M059J (cell line): ENCODE measurements at places on chromosomes 2 and 18. TPM values are rescaled to one million over a fixed set of nuclear protein-coding genes. Genes with fewer than 3 reads are reported as not detected.

DNA sequence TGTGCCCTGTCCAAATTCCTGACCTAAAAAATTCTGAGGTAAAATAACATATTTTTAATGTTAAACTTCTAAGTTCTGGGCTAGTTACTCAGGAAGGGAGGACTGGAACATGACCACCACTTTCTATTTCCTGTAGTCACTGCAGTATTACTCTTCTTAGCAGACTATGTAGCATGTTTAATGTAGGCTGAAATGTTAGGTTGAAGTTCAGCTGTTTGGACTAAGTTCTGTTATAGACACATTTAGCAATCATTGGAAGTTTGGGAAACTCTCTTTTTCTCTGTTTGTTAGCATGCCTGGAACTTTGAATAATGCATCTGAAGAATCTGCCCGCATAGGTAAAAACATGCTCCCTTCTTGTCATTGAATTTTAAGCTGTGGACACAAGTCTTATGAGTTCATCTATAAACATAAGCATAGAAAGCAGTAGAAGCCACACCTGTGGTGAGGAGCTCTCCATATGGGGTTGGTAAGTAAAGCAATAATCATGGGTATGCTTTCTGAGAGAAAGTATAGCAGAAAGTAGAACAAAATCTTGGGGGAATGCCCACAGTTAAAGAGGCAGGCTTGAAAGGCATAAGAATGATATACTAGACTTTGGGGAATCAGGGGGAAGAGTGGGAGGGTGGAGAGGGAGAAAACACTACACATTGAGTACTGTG lies 52.6 kb downstream of the IL1R2 start:
- no peak for DNase-seq

The CFAP221 gene
- total RNA-seq, result 0.12 TPM in 1 of 2 replicates, not detected in the other

The LRATD1 gene
- 0.57 and 0.79 TPM in 2 replicates for total RNA-seq

DNA sequence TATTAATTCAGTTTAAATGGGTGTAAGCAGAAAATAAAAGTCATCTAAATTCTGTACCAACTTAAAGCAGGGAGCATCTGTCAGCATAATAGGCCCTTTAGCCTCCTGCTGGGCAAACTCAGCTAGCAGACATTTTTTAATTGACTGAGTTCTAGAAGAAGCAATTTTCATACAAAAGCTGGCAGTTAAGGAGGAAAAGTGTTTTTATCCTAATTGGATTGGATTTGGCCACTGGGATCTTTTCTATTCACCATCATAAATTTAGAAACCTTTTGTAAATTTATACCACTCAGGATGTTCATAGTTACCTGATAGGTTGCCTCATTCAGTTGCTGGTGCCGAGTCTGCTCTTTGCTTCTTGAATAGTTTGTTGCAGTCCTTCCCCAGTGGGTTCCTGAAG lies 262.7 kb upstream of the FSIP2 start:
- DNase-seq, result no peak

GRCh38 chr2:96556441-96557330 lies 20.1 kb downstream of the ARID5A start:
- peak; percentile 96 for DNase-seq

The TBC1D8 gene
- 5.1 and 9.3 TPM in 2 replicates for total RNA-seq

The FBLN7 gene
- 3.0 and 3.9 TPM in 2 replicates for total RNA-seq

The LINC00305 gene
- not detected in 2 replicates for total RNA-seq

DNA sequence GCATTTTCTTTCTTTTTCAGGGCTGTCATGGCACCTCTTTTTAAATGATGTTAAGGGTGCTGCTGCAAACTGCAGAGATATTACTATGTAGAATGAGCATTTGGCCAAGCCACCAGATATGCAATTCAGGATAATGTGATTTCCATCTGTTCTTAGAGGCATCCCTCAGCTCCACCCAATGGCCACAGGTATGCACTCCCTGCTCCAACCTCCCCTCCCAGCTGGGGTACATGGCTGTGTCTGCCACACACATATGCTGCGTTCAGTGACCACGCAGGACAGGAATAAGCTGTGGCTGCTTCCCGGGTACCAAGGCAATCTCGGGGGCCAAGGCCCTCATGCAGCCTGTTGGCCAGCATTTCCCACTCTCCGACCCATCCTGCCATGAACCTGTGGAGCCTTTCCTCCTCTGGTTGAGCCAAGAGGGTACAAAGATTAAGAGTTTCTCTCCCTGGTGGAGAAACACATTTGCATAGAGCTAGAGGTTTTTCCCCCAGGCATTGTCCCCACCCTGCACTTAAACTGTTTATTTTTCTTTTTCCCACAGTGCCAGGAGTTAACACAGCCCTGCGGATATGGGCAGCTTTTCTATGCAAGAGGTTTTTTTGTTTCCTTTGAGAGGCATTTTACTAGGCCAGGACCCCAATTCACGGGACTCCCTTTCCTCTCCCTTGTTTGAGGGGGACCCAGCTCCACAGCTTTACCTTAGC lies 147.0 kb downstream of the GCA start:
- DNase-seq, result peak; percentile 53

GRCh38 chr2:107362993-107363392 lies 463.7 kb upstream of the RGPD4 start:
- no peak for DNase-seq

- no peak for DNase-seq
These were observed 151.9 kb upstream of the ALKAL2 start for GRCh38 chr2:439556-440402.

GRCh38 chr2:223945755-223946154 lies 620 bp upstream of the WDFY1 start:
- DNase-seq, result no peak
